ENCODE measurements at places on chromosomes 6 and 20.

GRCh38 chr6:109008537-109009235, 86.0 kb downstream of the SESN1 start:
- DNase-seq: peak; percentile 21

GRCh38 chr6:166441325-166442078, 58.8 kb upstream of the MPC1 start:
- no peak for DNase-seq

GRCh38 chr6:72784071-72784470, 162.2 kb downstream of the KCNQ5 start:
- DNase-seq: no peak

DNA sequence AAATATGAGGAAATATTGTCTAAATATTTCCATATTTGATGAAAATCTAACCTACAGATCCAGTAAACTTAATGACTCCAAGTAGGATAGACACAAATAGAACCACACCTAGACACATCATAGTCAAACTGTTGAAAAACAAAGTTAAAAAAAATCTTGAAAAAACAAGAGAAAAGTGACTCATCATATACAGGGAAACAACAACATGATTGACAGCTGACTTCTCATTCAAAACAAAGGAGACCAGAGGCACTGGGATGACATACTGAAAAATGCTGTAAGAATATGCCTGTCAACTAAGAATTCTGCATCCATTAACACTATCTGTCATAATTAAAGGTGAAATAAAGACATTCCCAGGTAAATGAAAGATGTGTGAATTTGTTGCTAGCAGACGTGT, 38.8 kb downstream of the BMP2 start:
- DNase-seq: no peak

GRCh38 chr6:155580904-155581303, 125.3 kb upstream of the NOX3 start:
- DNase-seq: no peak

GRCh38 chr20:38805958-38806854, 709 bp downstream of the PPP1R16B start:
- DNase-seq: peak; percentile 56

DNA sequence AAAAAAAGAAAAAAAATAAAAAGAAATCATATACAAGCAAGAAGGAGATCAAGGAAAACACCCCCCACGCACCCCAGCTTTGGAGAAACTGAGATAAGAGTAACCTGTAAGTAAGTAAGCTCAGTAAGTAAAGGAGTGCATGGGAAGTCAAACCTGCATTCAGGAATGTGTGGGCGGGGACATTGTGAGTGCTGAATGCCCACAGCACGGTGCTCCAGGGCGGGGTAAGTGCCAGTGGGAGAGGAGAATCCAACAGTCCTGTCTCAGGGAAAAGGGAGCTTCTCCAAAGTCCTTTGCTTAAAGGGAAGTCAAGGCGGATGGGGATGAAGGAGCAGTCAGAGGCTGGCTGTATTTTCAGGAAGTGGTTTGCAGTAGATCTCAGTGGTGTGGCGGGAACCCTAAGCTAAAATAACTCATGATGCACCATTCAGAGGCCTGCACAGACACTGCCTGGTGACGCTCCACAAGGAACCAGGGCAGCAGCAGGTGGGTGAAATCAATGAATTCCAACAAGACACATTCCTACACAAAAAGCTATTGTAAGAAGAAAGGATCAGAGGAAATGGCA, 368.0 kb downstream of the QKI start:
- DNase-seq: no peak

GRCh38 chr20:13312300-13312699, 91.2 kb downstream of the ISM1 start:
- no peak for DNase-seq

DNA sequence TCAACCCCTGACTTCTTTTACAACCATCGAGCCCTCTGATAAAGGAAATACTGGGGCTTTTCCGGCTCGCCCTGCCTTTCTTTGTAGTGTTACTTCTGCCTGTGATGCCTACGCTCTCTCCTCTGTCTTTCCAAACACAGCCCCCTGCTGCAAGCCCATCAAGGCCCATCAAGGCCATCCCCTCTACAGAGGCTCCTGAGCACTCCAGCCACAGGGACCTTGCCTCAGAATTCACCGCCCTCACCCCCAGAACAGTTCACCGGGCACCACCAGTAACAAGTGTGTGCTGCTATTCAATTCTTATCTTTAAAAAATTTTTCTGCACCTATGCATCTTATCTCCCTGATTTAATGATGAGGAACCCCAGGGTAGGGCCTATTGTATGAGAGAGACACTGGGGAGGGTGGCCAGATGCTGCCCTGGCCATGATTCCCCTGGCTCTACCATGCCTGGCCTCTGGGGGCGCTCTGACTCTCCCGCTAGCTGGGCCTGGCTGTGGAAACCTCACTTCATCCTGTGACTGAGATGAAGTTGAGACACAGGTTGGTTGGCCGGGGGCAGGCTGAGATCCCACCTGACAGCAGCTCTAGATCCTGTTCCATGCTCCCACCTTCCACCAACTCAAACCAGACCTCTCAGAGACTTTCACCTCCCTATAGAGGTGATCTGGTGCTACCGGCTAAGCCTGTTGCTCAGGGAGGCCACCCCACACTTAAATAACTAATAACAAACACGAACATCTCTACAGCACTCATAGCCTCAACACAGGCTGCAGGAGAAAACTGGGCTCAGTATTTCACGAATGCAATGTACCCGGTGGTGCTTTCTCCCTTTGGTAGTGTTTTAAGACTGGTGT, 19.2 kb upstream of the GLP1R start:
- peak; percentile 42 for DNase-seq

DNA sequence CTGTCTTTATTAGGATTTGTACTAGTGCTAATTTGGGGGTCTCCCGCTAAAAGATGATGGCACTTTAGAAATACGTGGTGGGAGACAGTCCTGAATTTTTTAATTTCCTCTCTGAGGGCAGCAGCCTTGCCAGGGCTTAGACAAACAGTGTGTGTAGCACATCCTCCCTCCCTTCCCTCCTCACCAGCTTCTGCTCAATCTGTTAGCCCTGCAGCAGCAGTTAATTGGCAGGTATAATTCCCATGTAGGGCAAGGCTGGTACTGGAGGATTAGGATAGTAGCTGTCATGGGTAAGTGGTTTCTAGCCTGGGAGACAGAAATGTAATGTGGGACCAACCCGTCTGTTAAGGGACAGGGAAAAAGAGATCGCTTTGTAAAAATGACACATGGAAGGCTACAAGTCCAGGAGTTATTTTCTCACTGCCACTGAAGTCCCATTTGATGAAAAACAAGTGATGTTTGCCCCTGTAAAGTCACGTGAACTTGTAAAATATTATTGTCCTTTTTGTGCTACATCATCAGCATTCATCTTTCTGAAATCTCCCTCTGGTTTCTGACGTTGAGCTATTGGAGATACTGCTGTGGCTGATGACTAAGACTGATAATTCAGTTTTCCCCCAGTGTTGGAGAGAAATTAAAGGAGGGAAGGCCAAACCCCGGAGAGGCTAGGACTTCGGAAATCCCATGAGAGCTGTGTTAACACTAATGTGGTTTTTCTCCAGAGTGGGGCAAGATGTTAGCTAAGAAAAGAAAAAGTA, 40.6 kb downstream of the CTNNBL1 start:
- DNase-seq: no peak

- DNase-seq: no peak
Measured at GRCh38 chr6:109791301-109791700, 100.2 kb downstream of the FIG4 start.

DNA sequence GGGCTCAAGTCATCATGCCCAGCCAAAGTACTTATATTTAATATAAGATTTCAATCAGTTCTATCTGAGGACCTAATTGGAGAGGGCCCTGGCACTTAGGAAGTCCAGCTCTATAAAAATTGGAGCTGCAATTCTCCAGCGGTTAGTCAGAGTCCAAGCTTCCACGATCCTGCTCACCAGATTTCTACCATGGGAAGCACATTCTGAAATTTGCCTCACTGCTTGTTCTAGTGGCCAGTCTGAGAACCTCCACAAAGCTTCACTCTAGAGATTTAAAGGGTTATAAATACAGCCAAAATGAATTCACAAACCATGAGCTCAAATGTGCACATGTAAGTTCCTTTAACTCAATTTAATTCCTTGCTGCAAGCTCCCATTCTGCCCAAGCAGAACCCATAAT, 33.5 kb downstream of the PNLDC1 start:
- no peak for DNase-seq

- DNase-seq: no peak
Measured at GRCh38 chr6:142334294-142334693, 32.5 kb downstream of the ADGRG6 start.

DNA sequence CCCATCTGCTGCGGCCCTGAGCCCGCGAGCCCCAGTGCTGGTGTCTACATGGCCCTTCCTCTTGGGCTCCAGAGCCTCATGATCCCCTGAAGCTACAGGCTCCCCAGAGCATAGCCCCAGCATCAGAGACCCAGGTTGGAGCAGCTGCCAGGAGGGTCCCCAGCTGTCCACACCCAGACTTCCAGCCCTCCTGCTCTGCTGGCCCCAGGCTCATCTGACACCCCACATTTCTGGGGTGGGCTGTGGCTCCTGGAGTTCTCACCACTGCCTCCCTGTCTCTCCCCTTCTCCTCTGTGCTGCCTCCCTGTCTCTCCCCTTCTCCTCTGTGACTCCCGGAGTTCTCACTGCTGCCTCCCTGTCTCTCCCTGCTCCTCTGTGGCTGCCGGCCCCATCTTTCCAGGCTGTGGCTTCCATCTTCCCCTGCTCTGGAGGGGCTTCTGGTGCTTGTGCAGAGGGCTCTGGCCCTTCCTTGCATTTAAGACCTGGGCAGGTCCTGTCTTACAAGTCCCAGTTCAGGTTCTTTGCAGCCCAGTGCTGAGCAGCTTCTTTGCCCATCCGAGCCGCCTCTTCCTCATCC, 108.1 kb downstream of the ERMARD start:
- no peak for DNase-seq

GRCh38 chr6:37100745-37101144, 69.2 kb upstream of the PIM1 start:
- no peak for DNase-seq

DNA sequence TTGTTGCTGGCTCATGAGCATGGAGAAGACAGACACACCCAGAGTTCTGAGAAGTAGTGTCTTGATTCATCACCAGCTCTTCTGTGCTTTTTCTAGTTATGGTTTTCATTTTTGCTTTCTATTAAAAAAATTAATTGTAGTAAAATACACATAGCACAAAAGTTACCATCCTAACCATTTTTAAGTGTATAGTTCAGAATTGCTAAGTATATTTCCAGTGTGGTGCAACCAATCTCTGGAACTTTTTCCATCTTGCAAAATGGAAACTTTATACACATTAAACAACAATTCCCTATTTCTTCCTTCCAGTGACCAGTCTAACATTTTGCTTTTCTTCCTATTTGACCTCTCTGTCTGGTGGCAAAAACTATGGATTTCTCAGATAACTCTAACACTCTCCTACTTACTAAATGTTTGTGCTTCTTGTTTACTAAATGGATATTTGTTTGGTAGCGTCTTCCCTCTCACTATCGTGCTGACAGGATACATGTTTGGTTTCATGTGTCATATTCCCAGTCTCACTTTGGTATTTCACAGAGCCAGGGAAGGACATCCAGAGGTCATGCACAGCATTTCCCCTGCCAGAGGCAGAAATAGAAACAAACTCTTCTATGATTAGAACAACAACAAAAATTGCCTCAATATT, 40.6 kb downstream of the TXLNB start:
- DNase-seq: no peak

DNA sequence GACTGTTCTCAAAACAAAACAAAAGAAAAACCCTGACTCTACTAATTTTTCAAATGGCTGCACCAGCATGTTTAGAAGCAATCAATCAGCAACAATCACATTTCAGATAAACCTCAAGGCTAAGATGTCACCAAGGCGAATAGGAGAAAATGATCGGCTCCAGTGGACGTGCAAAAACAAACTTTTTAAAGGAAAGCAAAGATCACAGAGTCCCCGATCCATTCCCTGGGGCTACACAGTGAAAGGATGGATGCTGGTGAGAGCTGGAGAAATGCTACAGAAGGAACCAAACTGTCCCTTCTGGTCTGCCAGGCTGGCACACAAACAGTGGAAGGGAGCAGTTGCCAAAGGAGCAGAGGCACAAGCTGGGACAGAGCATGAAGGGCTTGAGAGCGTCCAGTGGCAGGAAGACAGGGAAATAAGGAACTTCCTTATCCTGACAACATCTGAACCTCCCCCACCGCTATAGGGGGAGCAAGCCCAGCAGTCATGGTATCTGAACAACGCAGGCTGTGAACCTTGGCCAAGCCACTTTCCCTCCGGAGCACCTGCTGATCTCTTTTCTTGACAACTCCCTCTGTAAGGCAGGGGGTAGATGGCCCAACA, 73.7 kb upstream of the HIVEP1 start:
- no peak for DNase-seq

GRCh38 chr6:136360783-136361182, 71.1 kb upstream of the BCLAF1 start:
- DNase-seq: no peak

DNA sequence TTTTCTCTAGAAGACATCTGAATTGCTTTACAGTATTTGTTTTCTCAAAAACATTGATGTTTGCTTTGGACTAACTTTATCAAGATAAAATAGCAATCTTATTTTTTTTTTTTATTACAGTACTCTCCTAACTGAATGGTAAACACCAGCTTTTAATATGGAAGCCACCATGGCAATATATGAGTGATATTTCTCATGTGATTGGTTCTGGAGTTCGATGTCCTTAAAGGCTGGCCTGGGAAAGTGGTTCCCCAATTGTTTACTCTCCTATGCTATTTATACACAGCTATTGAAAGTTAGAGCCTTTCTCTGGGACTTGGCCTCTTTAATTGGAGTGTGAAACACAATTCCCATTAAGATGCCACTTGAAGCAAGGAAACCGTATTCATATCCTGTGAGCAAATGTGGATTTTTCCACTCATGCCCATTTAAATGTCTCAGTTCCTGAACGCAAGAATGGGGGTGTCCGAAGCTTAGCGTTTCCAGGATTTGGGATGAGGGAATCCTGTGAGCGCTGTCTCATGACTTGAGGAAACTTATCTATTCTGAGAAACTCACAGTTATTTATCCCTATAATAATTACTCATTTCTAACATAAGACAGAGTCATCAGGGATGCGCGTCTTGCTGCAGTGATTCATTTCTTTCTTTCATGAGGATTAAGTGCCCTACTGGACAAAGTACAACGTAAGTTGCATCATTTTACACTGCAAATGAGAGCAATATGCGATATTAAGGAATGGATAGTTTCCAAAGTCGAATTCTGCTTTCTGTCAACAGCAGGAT, 143.3 kb upstream of the PREP start:
- no peak for DNase-seq

- no peak for DNase-seq
Measured at GRCh38 chr6:158815379-158815724, 3.8 kb downstream of the EZR start.

DNA sequence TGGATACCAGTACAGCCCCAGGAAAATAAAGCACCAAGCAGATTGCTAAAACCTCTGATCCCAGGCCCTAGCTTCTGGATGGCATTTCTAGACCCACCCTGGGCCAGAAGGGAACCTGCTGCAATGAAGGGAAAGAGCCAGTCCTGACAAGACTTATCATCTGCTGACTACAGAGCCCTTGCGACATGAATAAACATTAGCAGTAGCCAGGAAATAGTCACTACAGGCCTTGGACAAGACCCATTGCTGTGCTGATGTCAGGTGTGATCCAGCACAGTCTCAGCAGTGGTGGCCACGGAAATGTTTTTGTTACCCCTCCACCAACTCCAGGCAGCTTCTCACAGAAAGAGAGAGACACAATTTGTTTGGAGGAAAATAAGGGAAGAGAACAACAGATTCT, 399.3 kb downstream of the HAO1 start:
- no peak for DNase-seq

- DNase-seq: no peak
Measured at GRCh38 chr20:3825526-3825925, 5.2 kb downstream of the AP5S1 start.
